ENCODE measurements at places on chromosomes 3 and 15.

GRCh38 chr3:177552051-177552450 is 354.8 kb upstream of the TBL1XR1 start:
- no peak for DNase-seq

GRCh38 chr3:127053450-127053849 is 70.5 kb downstream of the PLXNA1 start:
- no peak for DNase-seq

DNA sequence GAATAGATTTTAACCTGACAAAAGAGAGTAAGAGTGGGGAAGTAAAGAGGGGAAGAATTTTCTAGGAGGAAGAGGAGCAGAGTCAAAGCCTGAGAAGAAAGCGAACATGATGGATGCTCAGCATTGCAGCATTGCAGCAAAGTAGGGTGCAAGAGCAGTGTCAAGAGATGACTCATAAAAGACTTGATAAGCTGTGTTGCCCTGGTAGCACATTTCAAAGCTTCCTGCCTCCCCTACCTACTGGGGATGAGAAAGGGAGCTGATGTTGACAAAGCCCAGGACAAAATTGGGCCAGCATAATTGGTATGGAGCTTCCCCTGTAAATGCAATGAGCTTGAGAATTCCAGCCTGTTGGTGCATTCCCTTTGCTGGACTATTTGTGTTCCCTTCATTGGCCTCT is 121.6 kb upstream of the ST8SIA2 start:
- no peak for DNase-seq

DNA sequence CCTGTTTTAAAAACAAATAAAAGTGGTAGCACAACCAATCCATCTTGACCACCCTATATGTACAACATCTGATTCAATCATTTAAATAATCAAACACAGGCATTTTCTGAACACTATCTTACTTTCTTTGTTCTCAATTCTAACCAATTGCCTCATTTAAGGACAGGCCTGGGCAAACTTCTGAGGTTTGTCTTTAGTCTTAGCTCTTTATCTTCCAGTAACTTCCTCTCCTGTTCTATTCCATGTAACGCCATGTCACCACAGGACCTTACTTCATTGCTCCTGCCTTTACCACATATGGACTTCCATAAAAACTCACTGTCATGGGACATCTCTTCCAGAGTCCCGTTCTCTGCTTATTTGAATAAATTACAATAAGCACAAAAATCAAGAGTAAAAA is 14.9 kb downstream of the HDGFL3 start:
- no peak for DNase-seq

- DNase-seq = peak; percentile 98
Observed at GRCh38 chr3:59559721-59560435, 510.1 kb upstream of the CFAP20DC start.

DNA sequence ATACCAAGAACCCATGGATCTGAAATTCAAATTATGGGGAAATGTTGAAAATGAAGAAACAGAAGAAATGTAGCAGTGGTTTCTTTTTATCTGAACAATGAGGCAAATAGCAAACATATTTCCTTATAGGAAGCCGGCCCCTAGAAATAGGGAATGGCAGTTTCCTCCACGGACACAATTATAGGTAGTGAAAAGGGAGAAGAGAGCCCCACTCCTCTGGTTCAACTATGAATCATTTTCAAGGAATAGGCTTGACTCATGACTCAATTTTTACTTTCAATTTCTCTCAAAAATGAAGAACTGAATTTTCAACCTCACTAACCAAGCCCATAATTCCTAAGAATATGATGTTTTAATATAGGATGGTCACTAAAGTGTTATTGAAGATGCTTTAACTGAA is 243.1 kb downstream of the MECOM start:
- DNase-seq = no peak

- no peak for DNase-seq
Observed at GRCh38 chr3:145536461-145536860, 624.5 kb downstream of the PLOD2 start.

DNA sequence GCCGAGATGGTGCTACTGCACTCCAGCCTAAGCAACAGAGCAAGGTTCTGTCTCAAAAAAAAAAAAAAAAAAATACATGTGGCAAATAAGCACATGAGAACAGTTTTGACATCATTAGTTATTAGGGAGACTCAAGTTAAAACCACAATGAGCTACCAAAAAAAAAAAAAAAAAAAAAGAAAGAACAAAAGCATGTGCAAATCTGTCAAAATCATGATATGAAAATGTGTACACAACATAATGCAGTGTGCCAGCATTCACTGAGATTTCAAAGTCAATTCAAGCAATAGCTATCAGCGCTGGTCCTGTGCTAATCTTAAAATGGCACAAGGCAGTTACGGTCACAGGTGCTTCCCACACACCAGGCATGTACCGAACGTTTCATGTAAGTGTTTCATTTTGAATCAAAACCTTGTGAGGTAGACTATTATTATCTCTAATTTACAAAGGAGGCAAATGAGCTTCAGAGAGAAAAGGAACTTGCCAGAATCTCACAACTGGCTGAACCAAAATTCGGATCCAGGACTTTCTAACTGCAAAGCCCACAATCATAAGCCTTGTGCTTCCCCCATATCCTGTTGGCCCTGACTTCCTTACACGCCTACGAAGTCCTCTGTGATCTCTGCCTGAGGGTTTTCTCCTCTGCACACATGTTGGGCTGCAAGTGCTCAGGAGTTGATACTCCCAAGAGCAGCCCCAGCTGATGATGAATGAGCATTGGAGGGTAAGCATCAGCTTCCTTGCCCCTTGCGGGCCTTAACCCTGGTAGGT is 200.1 kb upstream of the PROK2 start:
- no peak for DNase-seq

GRCh38 chr3:54709785-54710184 is 218.1 kb downstream of the LRTM1 start:
- no peak for DNase-seq

DNA sequence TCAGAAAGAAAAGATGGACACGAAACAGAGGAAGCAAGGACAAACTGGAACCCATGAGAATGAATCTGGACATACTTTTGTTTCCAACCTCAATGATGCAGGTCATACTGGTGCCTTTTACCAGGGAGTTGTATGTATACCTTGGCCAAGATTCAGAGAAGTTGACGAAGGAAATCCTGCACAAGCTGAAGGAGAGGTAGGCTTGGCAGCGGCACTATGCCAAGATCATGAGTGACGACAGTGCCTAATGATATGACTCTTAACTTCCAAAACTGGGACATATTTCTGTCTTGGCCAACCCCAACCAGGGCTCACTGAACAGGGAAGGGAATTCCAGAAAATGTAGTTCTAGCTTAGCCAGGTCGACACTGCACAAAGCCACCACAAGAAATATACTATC is 149.2 kb upstream of the SLCO3A1 start:
- DNase-seq = no peak

- no peak for DNase-seq
Observed at GRCh38 chr3:277873-278272, 81.3 kb downstream of the CHL1 start.

GRCh38 chr15:40762919-40763800 is 708 bp upstream of the GCHFR start:
- DNase-seq = peak; percentile 56

GRCh38 chr3:35141406-35141805 is 497.9 kb upstream of the ARPP21 start:
- DNase-seq = no peak

- DNase-seq = peak; percentile 99
Observed at GRCh38 chr3:134326760-134327593, 47.3 kb downstream of the AMOTL2 start.

DNA sequence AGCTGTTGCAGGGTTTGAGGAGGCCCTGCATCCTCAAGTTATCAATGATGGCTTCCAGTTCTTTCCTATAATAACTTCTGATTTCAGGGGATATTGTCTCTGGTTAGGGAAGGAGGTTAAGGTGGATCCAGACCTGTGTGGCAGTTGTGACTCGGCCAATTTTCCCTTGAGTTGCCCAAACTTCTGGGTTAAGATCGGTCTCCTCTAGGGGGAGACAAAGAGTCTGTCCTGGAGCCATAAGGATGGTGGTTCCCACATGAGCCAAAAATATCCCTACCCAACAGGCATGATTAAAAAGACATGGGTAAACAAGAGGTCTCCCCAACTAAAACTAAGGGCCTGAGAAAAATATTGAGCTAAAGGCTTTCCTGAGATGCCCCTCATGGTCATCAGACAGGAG is 227.5 kb upstream of the MDFIC2 start:
- no peak for DNase-seq

- no peak for DNase-seq
Observed at GRCh38 chr3:12325586-12326515, 37.0 kb downstream of the PPARG start.

- peak; percentile 90 for DNase-seq
Observed at GRCh38 chr15:48427960-48428547, 96.8 kb downstream of the DUT start.

GRCh38 chr3:117160176-117160575 is 450.6 kb downstream of the TUSC7 start:
- no peak for DNase-seq

GRCh38 chr3:155663467-155664212 is 81.2 kb downstream of the PLCH1 start:
- DNase-seq = no peak

- no peak for DNase-seq
Observed at GRCh38 chr3:14151471-14152083, 26.7 kb downstream of the TMEM43 start.

GRCh38 chr15:62063825-62064635 is 2.7 kb upstream of the C2CD4A start:
- peak; percentile 26 for DNase-seq

DNA sequence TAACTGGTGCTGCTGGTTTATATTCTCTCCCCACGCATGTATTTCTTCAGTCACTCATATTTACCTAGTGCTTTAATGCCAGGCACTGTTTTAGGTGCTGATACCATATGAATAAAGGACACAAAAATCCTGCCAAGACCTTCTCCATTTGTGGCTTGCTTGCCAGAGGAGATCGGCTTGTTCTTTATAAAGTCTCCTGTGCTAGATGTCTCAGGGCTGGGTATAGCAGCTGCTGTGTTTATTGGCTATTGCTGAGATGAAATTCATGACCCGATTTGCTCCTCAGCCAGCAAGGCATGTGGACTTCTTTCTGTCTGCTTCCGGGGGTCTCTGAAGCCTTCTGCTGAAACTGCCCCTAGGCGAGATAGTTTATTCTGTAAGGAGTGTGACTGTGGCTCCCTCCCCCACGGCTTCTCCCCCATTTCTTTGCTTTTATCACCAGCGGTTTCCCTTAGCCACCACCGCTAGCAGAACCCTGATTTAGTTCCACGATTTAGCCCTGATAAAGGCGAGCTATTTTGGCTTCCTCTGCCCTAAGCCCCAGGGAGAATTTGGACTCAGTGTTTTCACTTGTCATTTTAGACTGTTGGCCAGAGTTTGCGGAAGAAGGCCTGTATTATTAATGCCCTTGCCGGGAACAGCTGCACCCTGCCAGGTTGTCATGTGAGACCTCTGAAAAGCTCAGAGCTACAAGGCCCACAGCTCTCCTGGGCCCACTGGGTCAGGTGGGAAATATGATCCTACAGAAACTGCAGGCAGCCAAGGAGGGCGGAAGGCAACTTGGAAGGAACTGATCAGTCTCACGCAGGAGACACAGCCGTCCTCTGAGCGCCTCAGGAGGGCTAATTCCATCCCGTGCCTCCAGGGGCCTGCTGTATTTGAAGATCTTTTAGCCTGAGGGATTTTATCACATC is 46.8 kb downstream of the ST6GAL1 start:
- DNase-seq = no peak

GRCh38 chr3:72380711-72381493 is 467.3 kb downstream of the SHQ1 start:
- DNase-seq = no peak

DNA sequence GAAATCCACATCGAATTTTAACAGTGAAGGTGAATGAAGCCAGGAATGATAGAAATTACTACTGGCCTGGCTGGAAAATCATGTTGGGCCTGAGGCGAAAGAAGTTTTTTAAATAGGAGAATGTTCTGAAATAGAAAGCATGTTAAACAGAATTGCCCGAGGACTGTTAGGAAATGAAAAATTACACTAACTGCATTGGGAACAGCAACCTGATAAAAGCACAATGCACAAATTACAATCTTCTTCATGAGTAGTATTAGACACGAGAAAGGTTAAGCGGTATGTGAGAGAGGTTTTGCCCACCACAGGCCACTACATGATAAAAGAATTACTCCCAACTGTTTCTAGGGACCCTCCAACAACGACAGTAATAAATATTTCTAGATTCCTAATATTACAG is 18.9 kb downstream of the GBE1 start:
- DNase-seq = peak; percentile 38

DNA sequence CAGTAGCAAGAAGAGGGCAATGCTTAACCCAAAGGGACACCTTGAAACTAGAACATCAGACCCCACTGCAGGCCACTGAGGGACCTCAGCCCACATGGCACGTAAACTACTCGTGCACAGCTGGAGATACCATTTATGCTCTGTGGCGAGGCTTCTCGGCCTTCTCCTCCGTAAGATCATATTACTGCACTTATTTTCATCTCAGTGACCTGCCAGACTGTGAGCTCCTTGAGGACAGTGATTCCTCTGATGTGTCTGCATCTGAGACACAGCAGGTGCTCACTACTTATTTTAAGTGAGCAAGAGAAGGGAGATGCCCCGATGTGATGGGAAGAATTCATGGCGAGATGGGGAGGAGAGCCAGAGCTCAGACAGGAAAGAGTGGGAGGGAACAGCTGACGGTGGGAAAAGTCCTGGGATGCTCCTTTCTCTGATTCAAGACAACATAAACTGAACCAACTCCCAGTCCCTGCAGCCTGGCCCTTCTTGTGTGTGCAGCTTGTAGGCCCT is 137.6 kb downstream of the RPLP1 start:
- DNase-seq = no peak

GRCh38 chr15:41996921-41997592 is 23.8 kb downstream of the PLA2G4E start:
- no peak for DNase-seq

- DNase-seq = no peak
Observed at GRCh38 chr3:47772788-47773187, 8.9 kb downstream of the SMARCC1 start.

Measured in GM23248 (cell line).